ENCODE measurements at places on chromosomes 3 and 15.
A peak's percentile ranks its signal among the peaks of the same experiment; 100 is the strongest.

- no peak for DNase-seq
These were observed 192.4 kb upstream of the IL12A start for GRCh38 chr3:159796226-159796625.

- no peak for DNase-seq
These were observed 29.4 kb downstream of the FHIT start for GRCh38 chr3:61221759-61222362.

DNA sequence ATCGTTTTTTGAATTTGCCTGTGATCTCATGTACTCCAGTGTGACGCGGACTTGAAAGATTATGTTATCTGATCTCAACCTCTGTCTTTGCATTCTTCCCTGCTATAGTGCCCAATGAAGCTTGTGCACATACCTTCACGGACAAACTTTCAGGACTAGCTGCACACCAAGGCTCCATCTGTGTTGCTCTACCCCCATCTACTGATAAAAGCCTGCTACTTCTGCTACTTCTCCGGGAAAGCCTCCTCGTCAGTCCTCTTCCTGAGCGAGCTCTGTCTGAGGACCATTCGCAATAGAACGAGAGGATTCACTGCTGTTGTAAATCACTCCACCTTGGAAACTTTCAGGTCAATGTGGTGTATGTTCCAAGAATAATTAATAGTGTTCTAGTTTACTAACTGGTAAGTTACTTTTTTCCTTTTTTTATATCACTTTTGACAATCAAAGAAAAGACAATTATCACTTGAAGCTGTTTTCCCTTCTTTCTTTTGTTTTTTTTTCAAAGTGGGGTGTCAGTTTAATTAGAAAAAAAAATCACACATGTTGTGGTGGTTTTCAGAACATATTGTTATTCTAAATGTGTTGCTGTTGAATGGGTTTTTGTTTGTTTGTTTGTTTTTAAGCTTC, 217.6 kb downstream of the ARRDC4 start:
- peak; percentile 54 for DNase-seq

GRCh38 chr3:175484666-175485065, 625.5 kb downstream of the NAALADL2 start:
- peak; percentile 63 for DNase-seq

DNA sequence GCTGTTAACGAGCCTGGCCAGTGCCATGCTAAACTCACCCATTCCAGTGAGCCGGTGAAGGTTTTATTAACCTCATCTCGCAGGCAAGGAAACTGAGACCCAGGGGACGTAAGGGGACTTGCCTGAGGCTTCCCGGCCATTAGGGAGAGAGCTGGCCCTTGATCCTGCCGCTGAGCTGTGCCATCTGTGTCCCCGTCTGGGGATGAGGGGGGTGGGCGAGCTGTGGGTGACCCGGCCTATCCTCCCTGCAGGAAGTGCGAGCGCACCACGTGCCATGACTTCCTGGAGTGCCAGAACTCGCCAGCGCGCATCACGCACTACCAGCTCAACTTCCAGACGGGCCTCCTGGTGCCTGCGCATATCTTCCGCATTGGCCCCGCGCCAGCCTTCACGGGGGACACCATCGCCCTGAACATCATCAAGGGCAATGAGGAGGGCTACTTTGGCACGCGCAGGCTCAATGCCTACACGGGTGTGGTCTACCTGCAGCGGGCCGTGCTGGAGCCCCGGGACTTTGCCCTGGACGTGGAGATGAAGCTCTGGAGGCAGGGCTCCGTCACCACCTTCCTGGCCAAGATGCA, 88.5 kb downstream of the FBLN2 start:
- no peak for DNase-seq

DNA sequence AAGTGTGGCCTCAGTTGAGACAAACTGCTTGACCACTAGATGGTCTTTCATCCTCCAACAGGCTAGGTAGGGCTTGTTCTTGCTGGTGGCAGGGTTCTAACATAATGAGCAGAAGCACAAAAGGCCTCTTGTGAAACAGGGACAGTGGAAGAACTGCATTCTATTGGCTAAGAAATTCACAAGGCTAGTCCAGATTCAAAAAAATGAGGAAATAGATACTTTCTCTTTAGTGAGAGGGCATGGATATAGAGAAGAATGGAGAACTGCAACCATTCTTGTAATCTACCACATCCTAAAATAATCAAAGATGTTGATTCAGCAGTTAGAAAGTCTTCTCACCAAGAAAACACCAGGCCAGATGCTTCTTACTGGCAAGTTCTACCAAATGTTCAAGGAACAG, 143.7 kb upstream of the LRIG1 start:
- no peak for DNase-seq

- no peak for DNase-seq
These were observed 28.5 kb downstream of the CALML4 start for GRCh38 chr15:68176601-68177000.

- DNase-seq: no peak
These were observed 172.4 kb downstream of the CNTN3 start for GRCh38 chr3:74442068-74442467.

- no peak for DNase-seq
These were observed 15.9 kb upstream of the PLXND1 start for GRCh38 chr3:129622226-129622874.

GRCh38 chr3:1381647-1382036, 288.8 kb downstream of the CNTN6 start:
- DNase-seq: no peak

All from MM.1S (cell line).